ENCODE measurements at places on chromosomes 2 and 18.

DNA sequence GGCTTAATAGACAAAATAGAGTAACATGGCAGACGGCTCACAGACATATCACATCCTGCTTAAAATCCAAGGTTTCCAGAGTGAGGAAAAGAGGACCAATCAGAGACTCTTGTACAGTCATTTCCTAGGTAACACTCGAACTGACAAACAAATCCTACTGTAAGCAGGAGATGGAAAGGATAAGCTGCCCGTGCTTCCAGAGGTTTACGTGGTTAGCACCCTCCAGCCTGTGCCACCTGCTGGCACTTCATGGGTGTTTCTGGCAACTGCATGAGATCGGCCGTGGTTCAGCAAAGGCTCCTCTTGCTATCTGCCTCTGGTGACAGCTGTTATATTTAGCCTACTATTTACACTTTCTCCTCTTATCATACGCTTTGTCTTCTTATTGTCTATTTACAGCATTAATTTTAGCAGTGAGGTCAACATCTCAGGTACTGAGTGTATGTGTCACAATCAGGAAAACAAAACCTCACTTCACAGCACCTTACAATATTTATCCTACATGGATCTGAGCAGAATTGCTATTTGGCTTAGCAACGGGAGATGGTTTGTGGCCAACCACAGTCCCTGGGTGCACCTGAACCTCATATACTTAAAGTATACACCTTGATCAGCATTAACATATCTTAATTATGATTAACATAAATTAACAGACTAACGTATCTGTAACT, 226.9 kb downstream of the TMEM163 start:
- DNase-seq = no peak

DNA sequence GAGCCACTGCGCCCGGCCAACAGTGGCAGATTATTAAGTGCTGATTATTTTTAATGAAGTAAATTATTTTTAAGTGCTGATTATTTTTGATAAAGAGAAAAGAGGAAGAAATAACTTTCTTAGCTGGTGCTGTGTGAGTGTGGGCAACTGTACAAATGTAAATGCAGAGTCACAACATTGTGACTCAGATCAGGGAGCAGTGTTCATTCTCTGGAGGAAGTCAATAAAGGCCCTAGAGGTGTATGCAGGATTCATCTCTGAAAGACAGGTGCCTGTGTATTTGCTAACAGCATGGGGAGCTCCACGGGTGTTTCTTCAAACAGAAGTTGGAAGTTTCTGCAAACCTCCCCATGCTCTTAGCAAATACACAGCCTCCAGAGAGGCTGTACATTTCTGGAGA, 6.2 kb downstream of the KRTCAP3 start:
- no peak for DNase-seq

DNA sequence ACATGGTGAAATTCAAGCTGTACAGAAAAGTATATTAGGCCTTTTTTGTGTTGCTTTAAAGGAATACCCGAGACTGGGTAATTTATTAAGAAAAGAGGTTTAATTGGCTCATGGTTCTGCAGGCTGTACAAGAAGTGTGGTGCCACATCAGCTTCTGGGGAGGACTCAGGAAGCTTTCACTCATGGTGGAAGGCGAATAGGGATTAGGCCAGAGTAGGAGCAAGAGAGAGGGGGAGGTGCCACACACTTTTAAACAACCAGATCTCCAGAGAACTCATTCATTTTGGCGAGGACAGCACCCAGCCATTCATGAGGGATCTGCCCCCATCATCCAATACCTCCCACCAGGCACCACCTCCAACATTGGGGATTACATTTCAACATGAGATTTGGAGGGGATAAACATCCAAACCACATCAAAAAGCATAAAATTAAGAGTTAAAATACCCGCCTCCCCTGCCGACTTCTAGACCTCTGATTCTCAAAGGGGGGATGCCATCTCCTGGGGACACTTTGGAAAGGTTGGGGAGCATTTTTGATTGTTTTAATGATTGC, 15.1 kb upstream of the LIPG start:
- no peak for DNase-seq

DNA sequence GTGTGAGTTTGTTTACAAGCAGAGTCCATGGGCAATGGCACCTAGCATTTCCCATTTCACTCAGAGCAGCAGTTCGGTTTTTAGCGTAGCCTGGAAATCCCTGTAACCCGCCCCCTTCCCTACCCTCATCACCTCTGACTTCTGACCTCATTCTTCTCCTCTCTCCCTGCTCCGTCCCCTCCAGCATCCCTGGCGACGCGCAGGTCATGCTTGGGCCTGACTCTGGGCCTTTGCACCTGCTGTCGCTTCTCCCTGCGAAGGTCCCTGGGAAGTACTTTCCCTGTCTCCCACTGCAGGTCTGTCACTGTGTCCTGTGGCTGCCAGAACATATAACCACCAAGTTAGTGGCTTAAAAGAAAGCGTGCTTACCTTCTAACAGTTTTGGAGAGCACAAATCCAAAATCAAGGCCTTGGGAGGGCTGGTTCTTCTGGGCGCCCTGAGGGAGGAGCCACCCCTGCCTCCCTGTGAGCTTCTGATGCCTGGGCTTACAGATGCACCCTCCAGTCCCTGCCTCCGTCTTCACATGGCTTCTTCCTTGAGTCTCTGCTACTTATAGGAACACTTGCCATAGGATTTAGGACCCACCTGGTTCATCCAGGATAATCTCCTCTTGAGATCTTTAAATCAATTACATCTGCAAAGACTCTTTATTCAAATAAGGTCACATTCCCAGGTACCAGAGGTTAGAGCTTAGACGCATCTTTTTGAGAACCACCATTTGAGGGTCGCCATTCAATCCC, 8.1 kb upstream of the RAB17 start:
- no peak for DNase-seq

- DNase-seq = no peak
Observed at GRCh38 chr18:48308755-48309575, 100.2 kb downstream of the ZBTB7C start.

GRCh38 chr18:9055185-9055584, 47.3 kb upstream of the NDUFV2 start:
- DNase-seq = peak; percentile 73

DNA sequence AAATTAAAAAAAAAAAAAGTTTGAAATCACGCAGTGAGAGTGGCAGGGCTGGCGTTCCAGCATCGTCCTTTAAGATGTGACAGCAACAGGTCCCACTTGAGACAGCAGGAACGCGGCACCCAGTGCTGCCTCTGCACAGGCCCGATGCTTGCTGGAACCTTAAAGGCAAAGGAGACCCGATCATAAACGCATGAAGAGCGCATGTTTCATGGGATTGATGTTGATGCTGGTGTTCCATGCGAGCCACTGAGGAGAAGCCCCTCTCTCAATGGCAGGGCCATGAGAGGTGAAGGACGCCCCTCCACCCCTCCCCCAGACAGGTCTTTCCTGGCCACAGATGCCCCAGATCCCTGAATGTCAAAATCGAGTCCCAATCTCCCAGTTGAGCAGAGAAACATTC, 17.9 kb upstream of the ALPI start:
- DNase-seq = no peak

- DNase-seq = peak; percentile 82
Observed at GRCh38 chr2:105454801-105455485, 56.1 kb upstream of the FHL2 start.

- peak; percentile 47 for DNase-seq
Observed at GRCh38 chr18:8478166-8478967, 130.9 kb upstream of the RAB12 start.

DNA sequence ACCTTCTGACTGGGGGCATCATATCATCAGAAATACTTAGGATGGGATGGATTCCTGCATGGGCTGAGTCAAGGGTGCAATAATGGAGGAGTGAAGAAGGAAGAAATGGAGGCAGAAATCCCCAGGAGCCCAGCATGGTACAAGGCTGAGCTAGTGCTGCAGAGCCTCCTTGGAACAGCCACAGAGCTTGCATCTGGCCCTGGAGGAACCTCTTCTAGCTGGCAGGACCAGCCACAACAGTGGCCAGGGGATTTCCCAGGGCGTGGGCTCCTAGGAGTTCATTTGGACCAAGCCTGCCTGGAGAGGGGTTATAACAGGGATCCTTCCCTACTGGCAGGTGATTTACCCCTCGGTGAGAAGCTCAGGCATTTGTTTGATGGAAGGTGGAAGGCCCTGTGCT, 4.7 kb upstream of the IL37 start:
- DNase-seq = no peak

DNA sequence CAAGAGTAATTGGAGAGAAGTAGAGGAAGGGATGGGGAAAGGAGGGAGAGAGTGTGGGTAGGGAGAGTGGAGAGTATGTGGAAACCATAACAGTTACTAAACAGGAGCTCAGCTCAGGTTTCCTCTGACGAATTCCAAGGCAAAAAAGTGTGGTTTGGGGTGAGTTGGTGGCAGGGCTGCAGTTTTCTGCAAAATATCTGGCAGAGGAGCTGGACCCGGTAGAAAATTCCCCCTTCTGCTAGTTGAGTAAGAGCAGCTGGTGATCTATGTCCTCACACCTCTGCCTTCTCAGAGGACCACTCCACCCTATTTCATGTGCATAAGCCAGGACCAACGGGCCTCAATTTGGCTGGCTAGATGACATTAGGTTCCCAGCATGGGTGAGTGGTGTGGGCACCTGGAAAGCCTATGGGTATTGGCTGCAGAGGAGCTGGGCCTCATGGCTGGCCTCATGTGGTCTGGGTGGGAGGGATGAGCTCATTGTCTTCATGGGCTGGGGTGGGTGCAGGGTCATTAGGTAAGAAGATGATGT, 13.2 kb downstream of the NRP2 start:
- DNase-seq = peak; percentile 66

GRCh38 chr2:146457221-146457620, 1387.6 kb upstream of the ACVR2A start:
- no peak for DNase-seq

GRCh38 chr18:70491734-70492348, 203.0 kb downstream of the SOCS6 start:
- DNase-seq = peak; percentile 31

DNA sequence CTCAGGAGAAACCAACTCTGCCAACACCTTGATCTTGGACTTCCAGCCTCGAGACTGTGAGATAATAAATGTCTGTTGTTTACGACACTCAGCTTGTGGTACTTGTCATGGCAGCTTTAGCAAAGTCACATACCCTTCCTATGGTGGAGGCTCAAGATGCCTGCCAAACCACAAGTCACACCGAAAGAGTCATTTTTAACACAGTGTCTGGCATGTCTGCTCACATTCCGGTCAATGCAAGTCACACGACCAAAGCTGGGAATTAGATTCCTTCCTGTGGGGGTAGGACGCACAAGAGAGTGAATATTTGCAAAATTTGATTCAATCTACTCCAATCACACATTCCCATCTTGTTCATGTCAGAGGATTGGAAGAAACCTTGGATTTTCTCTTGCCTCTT, 24.6 kb downstream of the KCNE4 start:
- DNase-seq = peak; percentile 98

GRCh38 chr2:188085421-188085820, 206.3 kb upstream of the GULP1 start:
- no peak for DNase-seq

DNA sequence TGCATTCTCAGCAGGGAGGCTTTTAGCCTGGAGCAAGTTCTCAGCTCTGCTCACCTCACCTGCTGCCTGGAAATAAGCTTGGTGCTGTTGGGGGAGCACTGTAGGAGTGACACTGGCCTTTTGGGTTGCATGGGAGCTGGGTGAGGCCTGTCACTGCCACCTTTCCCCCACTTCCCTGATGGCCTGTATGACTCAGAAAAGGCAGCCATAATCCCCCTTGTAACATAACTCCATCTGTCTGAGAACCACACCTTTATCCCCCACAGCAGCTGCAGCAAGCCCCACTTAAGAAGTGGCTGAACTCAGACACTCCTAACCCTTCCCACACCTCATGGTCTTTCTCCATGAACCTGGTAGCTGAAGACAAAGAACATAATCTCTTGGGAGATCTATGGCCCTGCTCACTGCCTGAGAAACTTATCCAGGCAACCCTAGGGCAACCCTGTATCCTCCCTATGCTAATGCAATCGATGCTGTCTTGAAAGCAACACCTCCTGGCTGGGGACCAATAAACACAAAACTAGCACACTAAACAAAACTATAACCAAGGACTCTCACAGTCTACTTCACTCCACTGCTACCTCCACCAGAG, 258.9 kb upstream of the OSR1 start:
- DNase-seq = no peak

DNA sequence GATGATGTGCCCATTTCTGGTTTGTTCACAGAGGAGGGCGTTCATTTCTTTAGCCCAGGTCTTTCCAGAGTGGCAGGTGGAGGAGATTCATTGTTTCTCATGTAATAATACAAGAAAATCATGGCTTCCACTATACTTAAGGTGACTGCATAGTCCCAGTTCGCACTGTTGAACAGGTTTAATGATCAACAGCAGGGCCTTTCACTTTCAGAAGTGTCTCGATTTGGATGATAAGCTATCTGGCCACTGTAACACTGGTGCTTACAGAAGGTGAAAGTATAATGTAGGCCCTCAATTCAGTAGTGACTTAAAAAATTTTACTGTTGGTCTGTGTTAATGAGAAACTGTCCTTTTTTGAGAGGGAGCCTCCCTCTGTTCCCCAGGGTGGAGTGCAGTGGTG, 1.4 kb downstream of the RMC1 start:
- DNase-seq = no peak

GRCh38 chr2:15971351-15971750, 31.0 kb downstream of the MYCN start:
- no peak for DNase-seq

DNA sequence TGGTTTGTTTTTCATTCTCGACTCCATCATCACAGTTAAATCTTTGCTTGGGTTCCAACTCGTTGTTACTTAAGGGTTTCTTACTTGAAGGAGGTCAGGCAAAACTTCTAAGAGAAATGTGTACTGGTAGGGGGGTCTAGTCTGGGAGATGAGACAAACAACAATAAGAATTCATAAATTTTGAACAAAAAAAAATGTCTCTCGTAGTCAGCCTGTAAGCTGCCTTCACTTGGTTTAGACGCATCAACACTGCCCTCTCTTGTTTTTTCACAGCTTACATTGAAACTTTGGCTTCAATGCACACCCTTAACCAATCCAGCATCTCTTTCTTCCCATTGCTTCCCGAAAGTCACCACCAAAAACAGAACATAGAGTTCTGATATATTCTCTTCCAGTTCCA, 576.4 kb upstream of the PIK3C3 start:
- peak; percentile 26 for DNase-seq

DNA sequence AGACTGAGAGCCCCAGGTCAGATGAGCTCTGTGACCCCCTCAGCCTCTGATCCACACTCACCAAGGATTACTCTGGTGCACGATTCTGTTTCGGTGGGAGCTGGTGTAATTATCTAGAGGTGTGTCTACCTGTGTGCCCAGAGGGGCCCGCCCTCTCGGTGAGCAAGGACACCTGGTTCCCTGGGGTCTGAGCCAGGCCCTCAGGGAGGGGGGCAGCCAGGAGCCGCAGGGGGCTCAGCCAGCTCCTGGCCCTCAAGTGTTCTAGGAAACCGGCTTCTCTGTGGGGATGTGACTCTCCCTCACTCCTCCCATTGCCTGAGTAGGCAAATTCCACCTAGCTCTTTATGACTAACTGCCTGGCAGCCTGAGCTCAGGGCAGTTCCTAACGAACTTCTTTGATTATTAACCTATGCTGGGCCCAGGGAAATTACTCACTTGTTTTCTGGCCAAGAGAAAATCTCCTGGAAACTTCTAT, 17.4 kb downstream of the AGAP1 start:
- peak; percentile 54 for DNase-seq
